Central memory CD8-positive, alpha-beta T cell (primary cell): ENCODE measurements at places on chromosomes 4 and X.

DNA sequence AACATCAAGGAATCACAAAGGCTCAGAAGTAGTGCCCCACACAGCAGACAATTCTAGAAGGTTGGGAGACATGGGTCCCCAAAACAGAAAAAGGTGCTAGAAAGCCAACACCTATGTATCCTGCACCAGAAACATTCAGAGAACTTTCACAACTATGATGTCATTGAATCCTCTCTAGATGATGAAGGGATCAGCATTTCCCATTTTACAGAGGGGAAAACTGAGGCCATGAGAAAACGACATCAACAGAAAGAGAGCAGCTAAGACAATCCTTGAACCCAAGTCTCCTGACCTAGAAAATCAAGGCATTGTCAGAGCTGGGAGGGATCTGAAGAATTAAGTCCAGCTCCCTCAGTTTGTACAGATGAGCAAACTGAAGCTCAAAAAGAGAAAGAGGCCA, 3.3 kb downstream of the KCND1 start:
- peaks cover 10% of the 10 kb centered on the region for H3K4me1 ChIP-seq
- H3K4me3 ChIP-seq: no peak overlapping the region
- no peak for DNase-seq
- H3K27ac ChIP-seq: no peak overlapping the region

DNA sequence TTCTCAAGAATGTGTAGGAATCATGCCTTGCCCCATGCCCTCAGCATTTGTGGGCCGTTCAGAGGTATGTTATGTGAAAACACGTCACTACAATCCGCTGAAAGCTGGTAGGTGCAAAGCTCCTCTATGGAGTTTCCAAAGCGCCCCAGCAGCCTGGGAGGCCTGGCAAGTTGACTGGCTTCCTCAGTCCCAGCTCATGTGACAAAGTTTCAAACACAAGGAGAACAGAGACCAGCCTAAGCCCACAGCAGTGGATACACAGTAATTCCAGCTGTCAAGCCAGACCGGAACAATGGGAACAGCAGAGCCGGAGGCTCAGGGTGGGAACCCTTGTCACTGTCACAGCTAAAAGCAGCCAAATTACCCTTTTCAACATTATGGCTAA, 33.5 kb downstream of the NAT8L start:
- H3K36me3 ChIP-seq: no peaks in the 10 kb centered on the region
- H3K27me3 ChIP-seq: peaks cover 8% of the 10 kb centered on the region
- no peak for DNase-seq
- H3K4me3 ChIP-seq: no peak overlapping the region

DNA sequence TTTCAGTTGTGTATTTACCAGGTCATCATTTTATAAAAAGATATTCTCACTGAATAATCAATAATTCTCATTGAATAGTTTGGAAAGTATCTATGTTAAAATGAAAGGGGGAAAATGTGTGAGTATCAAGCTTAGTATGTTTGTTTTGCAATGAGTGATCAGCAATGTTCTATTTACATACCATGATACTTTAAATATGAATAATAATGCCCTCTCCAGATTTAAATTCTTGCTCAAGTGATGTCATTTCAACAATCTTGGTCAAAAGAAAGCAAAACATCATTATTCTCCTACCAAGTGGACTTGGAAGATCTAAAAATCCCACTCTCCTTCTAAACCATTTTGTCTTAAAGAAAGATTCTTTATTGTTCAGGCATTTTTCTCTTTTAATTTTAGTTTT, 42.1 kb upstream of the ANKRD50 start:
- H3K4me1 ChIP-seq: no peaks in the 10 kb centered on the region
- no peak overlapping the region for H3K4me3 ChIP-seq
- no peaks in the 10 kb centered on the region for H3K27me3 ChIP-seq
- DNase-seq: no peak

DNA sequence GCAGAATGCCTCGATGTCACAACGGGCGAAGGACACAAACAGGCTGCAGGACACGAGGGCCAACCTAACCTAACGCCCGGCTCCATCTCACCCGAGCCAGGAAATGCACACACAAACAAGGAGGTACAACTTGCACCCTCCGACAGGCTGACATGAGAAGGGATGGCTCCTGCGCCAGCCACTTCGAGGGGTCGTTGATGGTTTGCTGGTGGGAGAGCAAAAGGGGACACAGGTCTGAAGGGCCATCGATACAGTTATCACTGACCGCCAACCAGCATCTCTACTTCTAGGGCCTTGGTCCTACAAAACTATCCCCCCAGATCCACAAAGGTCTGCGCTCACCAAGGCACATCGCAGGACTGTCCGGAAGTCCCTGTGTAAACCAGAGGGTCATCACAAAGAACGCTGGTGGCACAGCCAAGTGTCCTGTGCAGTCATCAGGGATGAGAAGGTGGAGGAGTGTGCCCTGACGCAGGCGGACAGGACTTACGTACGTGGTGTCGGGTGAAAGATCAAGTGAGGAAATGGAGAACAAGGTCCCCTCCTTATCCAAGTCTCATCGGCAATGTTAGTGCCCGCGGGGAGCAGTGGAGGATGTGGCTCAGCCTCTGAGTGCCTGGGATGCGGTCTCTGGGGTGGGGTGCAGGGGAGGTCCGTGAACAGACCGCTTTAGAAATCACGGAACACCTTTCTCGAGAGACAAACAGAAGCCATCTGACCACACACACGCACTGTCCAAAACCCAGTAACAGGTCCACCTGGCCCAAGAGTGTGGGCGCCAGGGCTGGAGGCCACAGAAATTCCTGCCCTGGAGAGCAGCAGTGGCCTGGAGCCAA, 7.0 kb downstream of the MXD4 start:
- no peak overlapping the region for H3K4me3 ChIP-seq
- peaks cover 16% of the 10 kb centered on the region for H3K4me1 ChIP-seq
- DNase-seq: no peak
- peak overlapping the region; percentile 44 for H3K27ac ChIP-seq
- peaks cover 57% of the 10 kb centered on the region for H3K36me3 ChIP-seq

DNA sequence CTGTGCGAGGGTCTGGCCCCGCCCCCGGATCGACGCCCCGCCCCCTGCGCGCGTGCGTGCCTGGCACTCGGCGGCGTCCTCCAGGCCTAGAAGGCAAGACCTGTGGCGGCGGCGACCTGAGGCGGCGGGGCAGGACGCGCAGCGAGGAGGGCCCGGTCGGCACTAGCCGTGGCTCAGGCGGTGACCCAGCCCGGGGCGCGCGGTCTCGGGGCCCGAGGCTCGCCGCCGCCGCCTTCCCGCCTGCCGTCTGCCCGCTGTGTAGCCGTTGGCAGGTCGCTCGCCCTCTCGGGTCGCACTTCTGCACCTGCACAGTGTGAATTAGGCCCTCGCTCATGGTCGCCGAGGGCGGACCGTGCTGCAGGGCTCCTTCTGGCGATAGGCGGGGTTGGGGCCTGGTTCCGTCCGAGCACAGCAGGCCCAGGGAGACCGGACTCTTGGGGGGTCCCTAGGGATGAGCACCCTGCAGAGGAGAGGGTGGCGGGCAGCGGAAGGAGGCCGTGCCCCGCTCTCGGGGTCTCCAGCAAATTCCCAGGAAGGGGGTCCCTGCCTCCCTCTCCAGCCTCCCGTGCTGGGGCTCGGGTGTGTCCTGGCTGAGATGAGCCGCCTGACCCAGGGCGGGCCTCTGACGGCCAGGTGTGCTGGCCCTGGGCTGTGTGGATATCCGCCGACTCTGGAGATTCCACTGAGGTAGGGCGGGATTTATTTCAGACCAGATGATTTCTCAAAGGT, 557 bp upstream of the FAM53A start:
- H3K4me3 ChIP-seq: peak overlapping the region; percentile 18
- H3K27ac ChIP-seq: no peak overlapping the region
- H3K27me3 ChIP-seq: no peaks in the 10 kb centered on the region
- peaks cover 4% of the 10 kb centered on the region for H3K36me3 ChIP-seq
- peaks cover 10% of the 10 kb centered on the region for H3K4me1 ChIP-seq

GRCh38 chrX:6384371-6384770, 150.5 kb downstream of the VCX3A start:
- no peak overlapping the region for H3K27ac ChIP-seq
- no peak for DNase-seq
- no peak overlapping the region for H3K4me3 ChIP-seq
- H3K36me3 ChIP-seq: no peaks in the 10 kb centered on the region
- no peaks in the 10 kb centered on the region for H3K27me3 ChIP-seq
- H3K4me1 ChIP-seq: no peaks in the 10 kb centered on the region

GRCh38 chr4:13990596-13991589, 363.4 kb upstream of the BOD1L1 start:
- H3K27me3 ChIP-seq: no peaks in the 10 kb centered on the region
- no peak for DNase-seq
- no peak overlapping the region for H3K27ac ChIP-seq

- H3K36me3 ChIP-seq: no peaks in the 10 kb centered on the region
Observed at GRCh38 chr4:100649417-100649816, 131.6 kb upstream of the EMCN start.

DNA sequence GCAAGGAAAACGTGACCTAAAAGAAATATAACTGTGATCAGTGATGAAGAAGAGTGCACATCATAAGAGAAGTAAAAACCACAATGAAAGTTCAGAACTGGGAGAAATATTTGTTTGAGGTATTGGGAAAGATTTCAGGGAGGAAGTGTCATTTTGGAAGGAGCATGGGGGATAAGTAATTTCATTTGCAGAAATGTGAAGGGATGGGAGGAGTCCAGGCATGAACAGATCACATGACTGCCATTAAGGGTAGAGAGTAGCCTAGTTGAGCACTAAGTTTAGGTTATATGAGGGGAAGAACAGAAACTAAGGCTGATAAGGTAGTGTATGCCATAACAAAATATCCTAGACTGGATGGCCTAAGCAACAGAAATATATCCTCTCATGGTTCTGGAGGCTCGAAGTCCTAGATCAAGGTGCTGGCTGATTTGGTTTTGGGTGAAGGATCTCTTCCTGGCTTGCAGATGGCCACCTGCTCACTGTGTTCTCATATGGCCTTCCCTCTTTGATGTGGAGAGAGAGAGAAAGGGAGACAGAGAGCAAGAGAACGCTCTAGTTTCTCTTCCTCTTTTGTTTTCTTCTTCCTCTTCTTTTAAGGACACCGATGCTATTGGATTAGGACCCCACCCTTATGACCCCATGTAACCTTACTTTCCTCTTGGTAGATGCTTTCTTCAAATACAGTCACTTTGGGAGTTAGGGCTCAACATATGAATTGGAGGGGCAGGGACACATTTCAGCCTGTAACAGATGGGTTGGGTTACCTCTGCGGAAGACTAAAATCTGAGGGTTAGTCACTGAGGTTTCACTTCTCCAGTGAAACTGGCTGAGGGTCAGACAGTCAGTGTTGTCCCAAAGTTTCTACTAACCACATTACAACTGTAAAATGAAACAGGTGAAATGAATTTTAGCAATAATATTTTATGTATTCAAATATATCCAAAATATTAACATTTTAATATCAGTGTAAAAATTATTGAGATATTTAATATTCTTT, 77.9 kb downstream of the EGF start:
- no peaks in the 10 kb centered on the region for H3K36me3 ChIP-seq
- no peak overlapping the region for H3K4me3 ChIP-seq
- no peak for DNase-seq

- DNase-seq: no peak
- H3K36me3 ChIP-seq: no peaks in the 10 kb centered on the region
- H3K4me1 ChIP-seq: no peaks in the 10 kb centered on the region
- no peak overlapping the region for H3K4me3 ChIP-seq
Observed at GRCh38 chr4:10701161-10701560, 16.6 kb upstream of the CLNK start.

- H3K4me1 ChIP-seq: no peaks in the 10 kb centered on the region
- H3K27ac ChIP-seq: no peak overlapping the region
- no peaks in the 10 kb centered on the region for H3K36me3 ChIP-seq
- H3K4me3 ChIP-seq: no peak overlapping the region
- DNase-seq: no peak
- no peaks in the 10 kb centered on the region for H3K27me3 ChIP-seq
Observed at GRCh38 chr4:159937595-159937994, 834.7 kb downstream of the RAPGEF2 start.

- no peaks in the 10 kb centered on the region for H3K27me3 ChIP-seq
- no peak overlapping the region for H3K4me3 ChIP-seq
- no peaks in the 10 kb centered on the region for H3K4me1 ChIP-seq
- peaks cover 2% of the 10 kb centered on the region for H3K36me3 ChIP-seq
- no peak for DNase-seq
Observed at GRCh38 chrX:30688641-30689040, 35.4 kb downstream of the GK start.

GRCh38 chr4:55431710-55432336, 36.1 kb downstream of the TMEM165 start:
- H3K4me3 ChIP-seq: no peak overlapping the region
- H3K27ac ChIP-seq: no peak overlapping the region
- H3K27me3 ChIP-seq: no peaks in the 10 kb centered on the region
- DNase-seq: no peak
- peaks cover 7% of the 10 kb centered on the region for H3K4me1 ChIP-seq

DNA sequence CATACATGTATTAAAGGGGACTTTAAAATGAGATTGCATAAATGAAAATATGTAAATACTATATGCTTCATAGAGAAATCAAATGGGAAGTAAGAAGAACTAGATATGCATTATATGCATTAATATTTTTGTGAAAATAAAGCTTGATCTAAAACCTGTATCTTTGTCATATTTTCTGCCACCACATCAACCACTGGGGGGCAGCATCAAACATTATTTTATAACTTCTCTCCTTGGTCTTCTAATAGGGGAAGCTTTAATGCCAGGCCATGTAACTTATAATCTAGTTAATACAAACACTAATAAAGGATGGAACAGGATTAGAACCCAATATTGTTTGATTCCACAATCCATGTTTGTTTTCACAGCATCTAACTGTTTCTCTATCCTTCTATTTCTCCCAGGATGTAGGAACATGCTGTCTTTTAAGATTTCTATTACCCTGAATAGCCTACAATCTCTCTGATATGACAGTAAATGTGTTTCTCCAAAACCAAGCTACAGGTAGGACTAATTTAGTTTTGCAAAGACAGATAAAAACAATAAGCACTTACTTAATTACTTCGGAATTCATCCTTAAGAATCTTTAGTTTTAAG, 10.0 kb downstream of the QRFPR start:
- peaks cover 2% of the 10 kb centered on the region for H3K36me3 ChIP-seq
- H3K4me3 ChIP-seq: no peak overlapping the region
- H3K4me1 ChIP-seq: no peaks in the 10 kb centered on the region
- H3K27ac ChIP-seq: no peak overlapping the region
- DNase-seq: no peak
- H3K27me3 ChIP-seq: peaks cover 21% of the 10 kb centered on the region

DNA sequence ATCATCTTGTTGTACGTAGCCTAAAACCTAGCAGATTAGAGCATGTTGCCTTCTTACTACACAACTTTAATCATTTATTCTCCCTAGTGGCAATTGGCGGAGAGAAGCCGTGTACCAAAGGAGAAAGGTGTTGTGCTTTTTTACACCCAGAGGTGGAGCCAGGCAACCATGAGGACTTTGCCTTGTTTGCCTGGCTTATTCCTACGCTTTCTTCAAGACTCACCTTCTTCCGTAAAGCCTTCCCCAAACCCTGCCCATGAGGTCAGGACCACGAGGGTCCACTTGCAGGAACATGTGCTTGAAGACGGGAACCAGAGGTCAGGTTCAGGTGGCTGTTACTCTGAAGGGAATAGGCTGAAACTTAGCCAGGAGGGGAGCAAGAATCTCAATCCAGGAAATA, 290.5 kb downstream of the RAB28 start:
- no peak for DNase-seq
- no peaks in the 10 kb centered on the region for H3K27me3 ChIP-seq
- H3K27ac ChIP-seq: no peak overlapping the region
- peaks cover 2% of the 10 kb centered on the region for H3K36me3 ChIP-seq
- no peak overlapping the region for H3K4me3 ChIP-seq
